NCI-H2081 (cell line): ENCODE measurements at places on chromosomes 3 and 15.

GRCh38 chr3:47260605-47261004 is 22.0 kb downstream of the KIF9 start:
- DNase-seq = no peak

- DNase-seq = no peak
Observed at GRCh38 chr3:112930771-112931170, 44.1 kb downstream of the CD200R1 start.

GRCh38 chr15:88348579-88349230 is 92.2 kb upstream of the NTRK3 start:
- DNase-seq = no peak

DNA sequence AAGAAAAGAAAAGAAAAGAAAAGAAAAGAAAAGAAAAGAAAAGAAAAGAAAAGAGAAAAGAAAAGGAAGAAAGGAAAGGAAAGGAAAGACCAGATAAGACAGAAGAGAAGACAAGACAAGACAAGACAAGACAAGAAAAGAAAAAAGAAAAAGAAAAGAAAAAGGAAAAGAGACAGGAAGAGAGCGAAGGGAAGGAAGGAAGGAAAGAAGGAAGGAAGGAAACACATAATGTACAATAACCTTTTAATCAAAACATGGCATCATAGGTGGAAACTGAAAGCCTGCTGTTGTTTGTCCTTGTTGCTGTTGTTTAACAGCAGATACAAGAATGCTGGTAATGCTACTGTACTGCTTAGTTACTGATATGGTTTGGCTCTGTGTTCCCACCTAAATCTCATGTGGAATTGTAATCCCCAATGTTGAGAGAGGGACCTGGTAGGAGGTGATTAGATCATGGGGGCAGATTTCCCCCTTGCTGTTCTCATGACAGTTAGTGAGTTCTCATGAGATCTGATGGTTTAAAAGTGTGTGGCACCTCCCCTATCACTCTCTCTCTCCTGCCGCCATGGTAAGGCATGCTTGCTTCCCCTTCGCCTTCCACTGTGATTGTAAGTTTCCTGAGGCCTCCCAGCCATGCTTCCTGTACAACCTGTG is 67.3 kb downstream of the MCF2L2 start:
- DNase-seq = no peak

DNA sequence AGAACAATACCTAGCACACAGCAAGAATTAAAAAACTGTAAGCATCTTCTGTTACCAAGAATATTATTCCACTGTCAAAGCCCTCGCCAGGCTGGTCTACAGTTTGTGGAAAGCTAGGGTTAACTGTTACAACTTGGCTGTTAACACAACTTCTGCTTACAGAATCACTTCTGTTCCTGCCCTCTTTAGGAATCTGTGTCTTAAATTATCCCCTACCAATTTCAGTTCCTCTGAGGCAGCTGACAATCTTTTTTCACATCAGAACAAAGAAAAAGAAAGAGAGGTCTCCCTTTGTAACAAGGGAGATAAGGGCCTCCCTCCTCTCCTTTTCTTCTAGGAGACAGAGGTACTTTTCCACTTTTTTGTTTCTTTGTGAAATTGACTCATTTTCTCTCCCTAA is 188.9 kb downstream of the FMN1 start:
- DNase-seq = no peak

- DNase-seq = no peak
Observed at GRCh38 chr3:106533093-106533787, 664.4 kb upstream of the CBLB start.

GRCh38 chr3:15633766-15634598 is 32.4 kb downstream of the BTD start:
- no peak for DNase-seq

DNA sequence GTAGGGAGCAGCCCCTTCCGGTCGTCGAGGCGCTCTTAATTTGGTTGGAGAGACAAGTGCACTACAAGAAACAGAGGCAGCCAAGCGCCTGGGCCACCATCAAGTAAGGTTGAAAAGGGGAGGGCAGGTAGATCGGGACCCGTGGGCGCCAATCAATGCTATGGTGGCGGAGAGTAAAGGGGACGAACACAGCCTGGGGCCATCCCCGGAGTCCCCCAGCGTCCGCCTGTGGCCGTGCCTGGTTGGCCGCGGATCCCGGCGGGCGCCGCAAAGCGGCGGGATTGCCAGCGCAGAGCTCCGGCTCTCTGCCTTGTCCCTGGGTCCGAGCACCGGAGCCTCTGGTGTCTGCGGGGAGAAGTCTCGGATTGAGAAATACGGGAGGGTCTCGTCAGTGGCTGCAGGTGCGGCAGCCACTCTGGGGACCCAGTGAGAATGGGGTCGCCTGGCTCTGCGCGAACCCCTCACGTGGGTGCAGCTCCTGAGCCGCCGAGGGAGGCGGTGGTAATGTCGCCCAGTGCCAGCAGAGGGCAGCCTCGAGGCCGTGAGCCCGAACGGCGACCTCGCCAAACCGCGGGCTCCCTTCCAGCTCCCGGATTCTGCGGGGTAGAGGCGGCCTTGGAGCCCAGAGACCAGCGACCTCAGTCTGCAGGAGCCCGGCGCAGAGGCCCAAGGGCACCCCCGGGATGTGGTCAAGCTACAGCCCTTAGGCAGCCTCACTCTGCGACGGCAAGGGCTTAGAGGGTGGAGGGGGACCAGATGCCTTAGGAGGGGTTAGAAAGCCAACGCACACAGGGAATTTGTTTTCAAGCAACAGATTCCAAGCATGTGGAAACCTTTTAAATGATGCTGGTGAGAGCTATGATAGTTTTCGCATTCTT is 10.8 kb downstream of the FOXL2 start:
- peak; percentile 76 for DNase-seq

DNA sequence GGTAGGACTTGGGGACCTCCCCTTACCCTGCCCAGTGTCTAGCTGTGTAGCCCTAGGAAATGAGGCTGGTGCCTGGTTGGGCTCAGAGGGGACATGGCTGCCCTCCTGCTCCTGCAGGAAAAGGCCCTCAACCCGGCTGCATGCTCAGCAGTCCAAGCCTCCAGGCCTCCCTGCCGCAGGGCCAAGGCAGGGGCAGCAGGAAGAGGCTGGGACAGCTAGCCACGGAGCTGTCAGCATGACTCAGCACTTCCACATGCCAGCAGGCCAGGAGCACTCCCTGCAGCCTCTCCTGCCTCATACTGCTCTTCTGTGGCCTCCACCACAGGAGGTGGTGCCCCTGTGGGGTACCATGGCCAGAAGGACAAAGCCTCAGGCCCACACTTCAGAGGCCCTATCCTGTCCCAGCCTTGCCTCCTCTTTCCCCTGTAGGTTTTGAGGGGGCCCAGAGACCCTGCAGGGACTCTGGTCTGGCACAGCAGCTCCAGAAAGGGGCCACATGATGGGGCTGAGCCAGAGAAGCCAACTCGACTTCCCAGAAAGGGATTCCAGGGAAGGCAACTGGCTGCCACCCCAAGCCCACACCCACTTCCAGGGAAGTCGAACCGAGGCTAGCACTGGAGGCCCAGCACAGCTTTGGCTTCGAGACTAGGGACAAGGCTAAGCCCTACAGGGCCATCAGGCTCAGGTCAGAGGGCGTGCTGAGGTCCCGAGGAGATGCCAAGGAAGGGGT is 19.5 kb downstream of the TKT start:
- DNase-seq = no peak

GRCh38 chr3:114904633-114905032 is 242.5 kb downstream of the ZBTB20 start:
- DNase-seq = no peak

DNA sequence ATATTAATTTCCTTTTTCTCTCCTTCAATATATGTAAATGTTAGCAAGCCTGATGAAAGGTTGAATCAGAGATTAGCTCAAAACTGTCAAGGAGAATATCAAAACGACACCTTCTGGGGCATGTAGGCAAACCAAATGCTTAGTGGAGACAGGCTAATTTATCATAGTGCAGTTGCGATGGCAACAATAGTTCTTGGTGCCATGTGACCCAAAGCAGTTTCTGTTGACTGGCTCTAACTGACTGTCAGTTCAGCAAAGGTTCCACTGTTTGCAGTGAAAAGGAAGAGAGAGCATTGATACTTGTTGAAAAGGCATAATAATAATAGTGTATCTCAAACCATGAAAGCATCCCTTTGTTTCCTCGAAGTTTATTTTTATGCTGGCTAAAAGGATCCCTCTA is 513.9 kb downstream of the NLGN1 start:
- DNase-seq = peak; percentile 85

DNA sequence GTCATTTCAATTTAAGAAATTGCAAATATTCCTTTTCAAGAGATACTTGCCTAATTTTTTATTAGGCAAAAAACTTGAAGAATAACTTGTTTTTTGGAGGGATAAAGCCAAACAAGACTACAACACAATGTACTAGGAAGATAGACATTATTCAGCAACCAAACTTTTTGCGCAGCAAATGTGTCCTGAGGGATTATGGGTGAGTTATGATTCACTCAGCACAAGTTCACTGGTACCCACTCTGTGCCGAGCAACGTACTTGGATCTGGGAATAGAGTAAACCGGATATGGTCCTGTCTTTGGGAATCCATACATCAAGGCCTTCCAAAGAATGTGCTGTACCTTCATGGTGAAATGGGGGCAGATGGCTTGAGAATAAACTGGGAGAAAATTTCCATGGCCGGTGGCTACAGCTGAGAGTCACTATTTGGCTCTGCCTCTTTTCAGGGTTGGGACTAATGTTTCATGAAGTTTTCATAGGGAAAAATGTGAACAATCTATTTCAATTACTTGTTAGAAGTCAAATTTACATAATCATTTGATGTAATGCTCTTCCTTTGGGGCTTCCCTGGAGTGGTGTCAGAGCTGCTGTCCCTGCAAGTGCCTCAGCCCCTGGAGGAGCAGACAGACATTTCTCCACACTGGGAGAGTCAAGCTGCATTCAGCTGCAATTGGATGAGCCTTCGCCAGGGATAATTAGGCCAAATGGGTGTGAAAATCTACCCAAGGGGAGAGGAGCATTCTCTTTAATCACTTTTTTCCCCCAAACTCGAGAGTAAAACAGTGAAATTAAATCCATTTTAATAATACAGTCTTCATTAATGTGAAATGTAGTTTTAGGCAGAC is 315.2 kb downstream of the CLSTN2 start:
- DNase-seq = no peak

GRCh38 chr15:31360843-31361763 is 34.5 kb downstream of the KLF13 start:
- peak; percentile 92 for DNase-seq

DNA sequence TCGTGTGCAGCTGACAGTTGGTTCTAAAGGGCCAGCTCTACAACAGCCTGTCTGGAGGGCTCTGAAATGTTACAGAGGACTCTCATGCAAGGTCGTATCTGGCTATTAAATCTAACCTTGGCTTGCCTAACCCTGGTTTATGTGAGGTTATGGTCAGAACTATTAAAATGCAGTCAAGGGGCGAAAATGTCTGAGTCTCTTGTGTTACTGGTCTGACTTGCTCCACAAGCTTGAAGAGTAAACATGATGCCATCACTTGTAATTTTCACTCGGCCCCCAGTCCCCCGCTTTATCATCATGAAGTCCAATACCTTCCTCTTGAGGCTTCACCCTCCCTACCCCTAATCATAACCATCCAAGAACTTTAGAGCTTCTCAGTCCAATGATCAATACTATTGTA is 9.4 kb downstream of the ENTPD3 start:
- no peak for DNase-seq

- no peak for DNase-seq
Observed at GRCh38 chr15:57227166-57227565, 149.1 kb upstream of the CGNL1 start.

DNA sequence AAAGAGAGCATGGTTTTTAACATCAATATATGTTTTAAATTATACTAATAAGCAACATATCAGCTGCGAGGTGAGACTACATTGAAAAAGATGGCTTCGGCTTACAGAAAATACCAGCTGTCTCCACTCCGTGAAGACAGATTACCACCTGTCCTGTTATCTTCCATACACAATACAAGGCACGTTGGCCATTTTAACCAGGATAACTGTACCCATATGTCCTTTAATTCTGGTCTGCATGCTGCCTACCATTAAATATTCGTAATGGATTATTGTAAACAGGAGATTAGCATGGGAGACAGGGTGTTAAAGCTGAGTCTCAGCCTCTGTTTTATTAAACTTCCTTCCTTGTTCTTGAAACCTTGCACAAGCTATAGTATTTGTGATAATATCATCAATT is 855.5 kb downstream of the ROBO1 start:
- DNase-seq = peak; percentile 40

DNA sequence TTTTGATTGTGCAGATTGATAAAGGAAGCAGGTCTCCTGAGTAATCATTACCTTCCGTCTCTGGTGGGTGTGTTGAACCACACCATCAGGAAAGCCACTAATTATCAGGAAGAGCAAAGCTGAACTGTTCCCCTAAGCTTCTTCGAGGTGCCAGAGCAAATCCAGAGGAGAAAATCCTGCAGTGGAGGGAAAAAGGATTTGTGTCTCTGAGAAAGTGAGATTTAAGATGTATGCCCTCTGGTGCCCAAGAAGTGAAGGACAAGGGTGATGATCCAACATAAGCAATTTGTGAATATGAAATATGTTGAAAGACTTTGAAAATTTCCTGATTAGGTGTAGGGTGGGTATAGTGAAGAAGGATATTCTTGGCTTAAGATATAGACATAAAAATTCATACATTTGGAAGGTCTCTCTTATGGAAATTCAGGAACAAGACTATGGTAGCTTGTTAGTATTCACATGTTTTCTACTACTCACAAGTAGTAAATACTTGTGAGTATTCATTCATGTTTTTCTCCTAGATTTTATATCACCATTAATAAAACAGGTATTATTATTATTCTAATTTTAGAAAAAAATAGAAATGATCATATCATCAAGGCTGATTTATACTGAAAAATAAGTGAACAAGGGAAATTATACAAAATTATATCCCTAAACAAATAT is 34.8 kb downstream of the COMMD2 start:
- peak; percentile 58 for DNase-seq

- no peak for DNase-seq
Observed at GRCh38 chr15:70857562-70858285, 3.8 kb upstream of the LARP6 start.

DNA sequence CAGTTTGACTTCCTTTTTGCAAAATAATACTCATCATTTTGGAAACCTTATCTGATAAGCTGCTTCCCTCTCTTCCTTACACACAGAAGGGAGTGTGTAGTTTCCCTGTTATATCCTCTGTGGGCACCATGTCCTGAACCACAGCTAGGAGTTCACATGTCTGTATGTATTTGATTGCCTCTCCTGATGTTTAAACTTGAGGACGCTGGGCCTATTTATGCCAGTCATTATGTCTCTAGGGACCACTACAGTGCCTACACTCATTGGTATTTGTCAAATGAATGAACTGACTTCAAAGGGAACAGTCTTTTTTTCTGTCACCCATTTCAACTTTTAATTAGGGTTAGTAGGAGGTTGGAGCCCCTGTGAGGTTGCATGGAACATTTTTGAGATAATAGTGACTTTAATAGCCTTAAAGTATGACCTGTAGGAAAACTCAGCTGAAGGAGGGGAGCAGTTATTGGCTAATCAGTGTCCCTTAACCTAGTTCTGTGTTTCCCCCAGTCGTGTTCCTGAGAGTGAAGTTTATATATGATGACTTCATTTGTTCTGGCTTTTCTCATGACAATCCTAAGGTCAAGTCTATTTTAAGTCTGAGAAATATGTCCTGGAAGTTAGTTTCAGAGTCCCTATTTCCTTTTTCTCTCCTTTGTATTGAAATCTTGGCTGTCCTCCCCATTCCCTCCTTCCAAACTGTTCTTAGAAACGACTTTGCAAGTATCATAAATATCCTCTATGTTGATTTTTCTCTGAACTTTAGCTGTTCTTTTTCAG is 28.9 kb downstream of the PDE8A start:
- DNase-seq = peak; percentile 13

GRCh38 chr3:136624894-136625815 is 127.0 kb downstream of the STAG1 start:
- no peak for DNase-seq
